ENCODE measurements at places on chromosomes 12 and 14.

DNA sequence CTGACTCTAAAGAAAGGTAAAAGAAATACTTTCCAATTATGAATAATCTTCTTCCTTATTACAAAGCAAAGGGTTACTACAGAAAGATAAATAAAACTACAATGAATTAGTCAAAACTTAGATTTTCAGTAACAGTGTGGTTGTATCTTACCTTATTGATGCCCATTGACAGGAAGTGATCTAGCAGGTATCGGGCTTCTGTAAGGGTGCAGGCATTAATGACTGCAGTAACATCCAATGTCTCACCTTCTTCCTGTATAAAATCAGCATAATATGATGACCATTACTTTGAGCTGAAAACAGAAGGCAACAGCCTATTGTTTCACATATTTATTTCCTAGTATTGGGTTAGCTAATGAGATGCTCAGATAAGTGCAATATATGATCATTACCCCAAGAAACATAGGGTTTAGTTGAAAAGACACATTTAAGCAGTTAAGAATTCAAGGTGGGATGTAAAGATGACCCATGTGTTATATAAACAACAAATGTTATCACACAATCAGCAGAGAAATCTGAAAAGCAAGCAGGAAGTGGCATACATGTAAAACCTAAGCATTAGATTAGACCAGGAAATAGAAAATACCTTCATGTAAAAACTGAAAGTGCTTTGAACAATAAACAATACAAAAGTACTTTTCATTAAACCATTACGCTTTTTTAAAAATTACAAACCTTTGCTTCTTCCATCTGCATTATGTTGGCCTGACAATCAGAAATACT lies 111.2 kb downstream of the KIF21A start:
- DNase-seq = no peak

- no peak for DNase-seq
Observed at GRCh38 chr14:63454436-63454835, 88.7 kb downstream of the PPP2R5E start.

DNA sequence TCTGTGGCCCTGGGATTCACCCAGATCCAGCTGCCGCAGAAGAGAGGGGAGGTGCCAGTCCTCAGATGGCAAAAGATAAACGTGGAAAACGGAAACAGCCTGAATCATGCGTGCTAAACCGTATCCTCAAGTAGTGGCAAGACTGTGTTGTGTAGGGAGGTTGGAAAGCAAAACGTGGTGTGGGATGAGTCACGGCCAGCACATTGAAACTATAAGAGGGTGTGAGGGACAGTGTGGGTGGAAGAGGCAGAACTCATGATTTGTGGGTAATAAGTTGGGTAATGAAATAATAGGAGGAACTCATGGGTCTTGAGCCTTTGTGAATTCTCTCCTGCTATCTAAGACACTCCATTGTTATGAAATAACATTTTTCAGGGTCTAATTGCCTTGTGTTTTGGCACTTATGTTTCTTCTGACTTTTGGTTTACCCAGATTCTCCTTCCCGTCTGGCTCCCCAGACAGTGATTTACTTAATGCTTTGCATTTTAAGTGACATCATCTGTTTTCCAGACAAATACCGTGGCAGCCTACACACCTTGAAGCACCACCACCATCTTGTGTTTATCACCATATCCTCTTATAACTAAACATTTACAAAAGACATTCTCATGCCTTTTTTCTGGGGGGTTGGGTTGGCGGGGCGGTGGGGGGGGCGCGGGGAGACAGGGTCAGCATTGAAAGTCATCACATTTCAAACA lies 62.3 kb upstream of the PTCSC3 start:
- peak; percentile 79 for DNase-seq

GRCh38 chr14:55553791-55554190 lies 26.2 kb upstream of the KTN1 start:
- no peak for DNase-seq

DNA sequence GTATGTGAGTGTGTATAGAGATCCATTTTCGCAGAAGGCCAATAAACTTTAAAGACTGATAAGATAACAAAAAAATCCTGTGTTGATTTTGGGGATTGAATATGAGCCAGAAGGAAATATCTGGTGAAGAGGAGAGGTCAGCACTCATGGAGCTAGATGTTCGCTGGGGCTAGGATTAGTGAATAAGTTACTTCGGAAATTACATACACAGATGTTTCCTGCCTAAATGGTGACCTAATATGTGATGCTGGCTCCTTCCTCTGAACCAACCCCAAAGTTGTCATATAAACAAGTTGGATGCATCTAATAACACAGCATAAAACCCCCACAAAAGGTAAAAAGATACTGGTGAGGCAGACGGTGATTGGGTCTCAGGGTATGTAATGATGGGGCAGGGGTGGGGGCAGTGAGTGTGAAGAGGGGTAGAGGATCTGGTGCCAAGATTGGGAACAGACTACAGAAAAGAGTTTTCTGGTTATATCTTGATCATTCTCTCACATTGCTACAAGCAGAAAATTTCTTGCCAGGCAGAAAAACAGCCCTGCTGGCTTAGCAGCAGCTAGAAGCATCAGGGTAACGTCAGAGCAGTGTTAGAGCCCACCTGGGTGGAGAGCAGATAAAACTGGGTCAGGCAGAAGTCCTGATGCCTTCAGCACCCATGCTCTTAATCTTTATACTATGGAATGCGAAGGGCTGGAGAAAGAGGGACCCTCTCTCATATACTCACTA lies 140.4 kb upstream of the GZMB start:
- DNase-seq = no peak

DNA sequence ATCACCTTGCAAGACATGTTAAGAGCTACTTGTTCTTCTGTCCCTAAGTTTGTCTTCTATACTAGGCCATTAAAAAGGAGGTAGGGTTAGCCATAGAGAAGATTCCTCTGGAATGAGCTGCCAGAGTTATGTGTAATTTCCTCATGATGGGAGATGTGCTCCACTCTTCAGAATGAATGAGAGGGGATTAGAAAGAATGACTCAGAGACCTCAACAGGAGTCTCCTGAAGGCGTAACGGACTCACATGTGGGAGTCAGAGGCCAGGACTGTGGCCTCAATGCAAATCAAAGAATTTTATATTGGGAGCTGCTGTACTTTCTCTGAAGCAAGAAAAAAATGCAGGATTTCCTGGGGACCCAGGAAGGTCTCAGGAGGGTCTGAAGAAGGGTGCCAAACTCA lies 87.8 kb upstream of the ATXN7L3B start:
- DNase-seq = peak; percentile 36

GRCh38 chr12:69540987-69541386 lies 44.3 kb upstream of the CCT2 start:
- peak; percentile 53 for DNase-seq

DNA sequence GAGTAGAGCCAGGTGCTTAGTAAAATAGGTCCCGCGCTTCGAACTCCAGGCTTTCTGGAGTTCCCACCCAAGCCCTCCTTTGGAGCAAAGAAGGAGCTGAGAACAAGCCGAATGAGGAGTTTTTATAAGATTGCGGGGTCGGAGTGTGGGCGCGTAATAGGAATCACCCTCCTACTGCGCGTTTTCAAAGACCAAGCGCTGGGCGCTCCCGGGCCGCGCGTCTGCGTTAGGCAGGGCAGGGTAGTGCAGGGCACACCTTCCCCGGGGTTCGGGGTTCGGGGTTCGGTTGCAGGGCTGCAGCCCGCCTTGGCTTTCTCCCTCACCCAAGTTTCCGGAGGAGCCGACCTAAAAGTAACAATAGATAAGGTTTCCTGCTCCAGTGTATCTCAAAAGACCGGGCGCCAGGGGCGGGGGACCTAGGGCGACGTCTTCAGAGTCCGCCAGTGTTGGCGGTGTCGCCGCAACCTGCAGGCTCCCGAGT lies 3.6 kb downstream of the SSTR1 start:
- no peak for DNase-seq

- no peak for DNase-seq
Observed at GRCh38 chr14:95363468-95363954, 43.8 kb upstream of the CLMN start.

GRCh38 chr14:63781686-63782085 lies 53.8 kb upstream of the SGPP1 start:
- no peak for DNase-seq

DNA sequence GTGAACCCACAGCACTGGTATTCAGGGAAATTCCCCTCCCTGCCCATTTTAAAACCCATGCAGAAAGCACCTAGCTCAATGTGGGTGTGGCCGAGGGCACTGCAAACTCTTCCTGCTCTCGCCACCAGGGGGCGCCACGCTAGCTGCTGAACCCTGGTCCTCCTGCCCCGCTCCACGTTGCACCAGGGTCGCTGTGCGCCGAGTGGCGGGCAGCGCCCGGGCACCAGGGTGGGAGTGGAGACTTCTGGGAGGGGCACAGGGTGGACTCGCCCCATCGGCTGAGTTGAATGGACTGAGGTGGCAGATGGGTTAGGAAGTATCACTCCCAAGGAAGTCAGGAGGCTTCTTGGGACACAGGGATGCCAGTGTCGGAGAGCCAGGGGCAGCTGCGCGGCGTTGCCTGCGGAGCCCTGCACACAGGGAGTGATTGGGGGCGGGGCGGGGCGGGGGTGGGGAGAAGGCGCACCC lies 48.1 kb upstream of the BCL11B start:
- peak; percentile 58 for DNase-seq

DNA sequence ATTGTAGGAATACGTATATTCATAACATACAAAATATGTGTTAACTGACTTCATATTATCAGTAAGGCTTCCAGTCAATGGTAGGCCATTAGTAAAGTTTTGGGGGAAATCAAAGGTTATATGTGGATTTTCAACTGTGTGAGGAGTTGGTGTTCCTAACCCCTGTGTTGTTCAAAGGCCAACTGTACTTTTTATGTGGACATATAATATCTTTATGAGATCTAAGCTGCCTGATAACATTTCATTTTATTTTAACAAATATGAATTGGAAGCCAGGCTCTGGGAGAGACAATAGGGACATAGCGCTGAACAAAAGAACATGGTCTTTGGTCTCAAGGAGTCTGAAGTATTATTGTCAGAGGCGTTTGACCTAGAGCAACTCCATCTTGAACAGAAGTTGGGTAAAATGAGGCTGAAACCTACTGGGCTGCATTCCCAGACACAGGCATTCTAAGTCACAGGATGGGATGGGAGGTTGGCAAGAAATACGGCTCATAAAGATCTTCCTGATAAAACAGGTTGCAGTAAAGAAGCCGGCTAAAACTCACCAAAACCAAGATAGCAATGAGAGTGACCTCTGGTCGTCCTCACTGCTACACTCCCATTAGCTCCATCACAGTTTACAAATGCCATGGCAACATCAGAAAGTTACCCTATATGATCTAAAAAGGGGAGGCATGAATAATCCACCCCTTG lies 147.2 kb downstream of the KSR2 start:
- DNase-seq = no peak

DNA sequence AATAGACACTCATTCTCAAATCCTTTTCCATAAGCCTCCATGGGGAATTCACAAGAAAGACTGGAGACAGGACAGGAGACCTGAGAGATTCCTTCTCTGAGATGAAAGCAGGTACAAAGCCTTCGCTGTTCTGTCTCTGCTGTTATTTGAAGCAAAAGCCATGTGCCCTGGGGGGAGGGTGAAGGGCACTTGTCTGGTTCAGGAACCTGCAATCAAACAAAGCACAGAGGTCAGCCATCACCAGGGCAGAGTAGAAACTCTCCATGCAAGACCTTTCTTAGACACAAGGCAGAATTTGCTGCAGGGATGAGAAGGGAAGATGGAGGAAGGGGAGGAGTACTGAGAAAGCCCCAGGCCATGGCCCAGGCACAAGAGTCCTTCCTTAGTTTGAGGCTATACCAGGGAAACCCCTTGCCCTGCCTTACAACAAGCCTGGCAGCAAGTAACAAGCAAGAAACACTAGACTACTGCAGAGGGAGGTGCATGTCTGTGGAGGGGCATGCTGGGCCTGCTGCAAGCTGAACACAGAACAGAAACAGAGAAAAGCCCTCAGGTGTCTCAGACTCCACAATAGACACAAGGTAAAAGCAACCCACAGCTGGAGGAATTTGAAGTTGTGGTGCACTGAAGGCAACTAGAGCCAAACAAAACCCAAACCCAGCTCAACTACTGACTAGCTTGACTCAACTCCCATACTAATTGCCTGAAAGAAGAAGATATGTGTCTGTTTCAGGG lies 7.8 kb upstream of the ART4 start:
- no peak for DNase-seq

GRCh38 chr14:58777541-58777979 lies 139.8 kb downstream of the DACT1 start:
- no peak for DNase-seq

DNA sequence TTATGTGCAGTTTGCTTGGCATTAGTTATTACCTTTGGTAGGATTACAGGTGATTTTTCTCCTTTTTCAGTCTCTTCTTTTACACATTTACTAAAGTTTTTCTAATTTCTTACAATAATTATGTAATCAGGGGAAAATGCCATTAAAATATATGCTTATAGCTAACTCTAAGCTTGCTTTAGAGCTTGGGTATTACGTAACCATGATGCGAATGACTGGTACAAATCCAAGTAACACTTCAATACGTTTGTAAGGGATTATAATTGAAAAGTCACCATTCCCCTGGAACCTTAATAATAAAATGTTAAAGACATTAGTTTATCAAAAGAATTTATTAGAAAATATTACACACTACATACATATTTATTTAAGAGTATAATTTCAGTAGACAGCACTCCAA lies 71.6 kb downstream of the SCAF11 start:
- no peak for DNase-seq

- DNase-seq = no peak
Observed at GRCh38 chr12:30970559-30971197, 44.1 kb downstream of the TSPAN11 start.

- no peak for DNase-seq
Observed at GRCh38 chr14:101858791-101859537, 97.5 kb downstream of the PPP2R5C start.

GRCh38 chr14:70714055-70714550 lies 72.4 kb downstream of the TTC9 start:
- peak; percentile 41 for DNase-seq

GRCh38 chr12:123498126-123498825 lies 35.2 kb downstream of the RILPL1 start:
- DNase-seq = no peak

DNA sequence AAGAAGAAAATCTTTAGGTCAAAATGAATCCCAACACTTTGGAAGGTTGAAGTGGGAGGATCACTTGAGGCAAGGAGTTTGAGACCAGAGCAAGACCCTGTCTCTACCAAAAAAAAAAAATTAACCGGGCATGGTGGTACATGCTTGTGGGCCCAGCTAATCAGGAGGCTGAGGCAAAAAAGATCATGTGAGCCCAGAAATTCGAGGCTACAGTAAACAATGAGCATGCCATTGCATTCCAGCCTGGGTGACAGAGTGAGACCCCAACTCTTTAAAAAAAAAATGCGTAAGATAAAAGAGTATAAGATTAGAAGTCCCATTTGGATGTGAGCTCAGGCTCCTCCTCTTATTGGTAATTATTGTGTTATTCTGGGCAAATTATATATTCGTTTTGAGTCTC lies 30.8 kb upstream of the EVL start:
- no peak for DNase-seq

- no peak for DNase-seq
Observed at GRCh38 chr12:85281636-85282312, 1.8 kb downstream of the ALX1 start.

Measured in SJSA1 (cell line).